ENCODE measurements at places on chromosomes 3 and 15.

DNA sequence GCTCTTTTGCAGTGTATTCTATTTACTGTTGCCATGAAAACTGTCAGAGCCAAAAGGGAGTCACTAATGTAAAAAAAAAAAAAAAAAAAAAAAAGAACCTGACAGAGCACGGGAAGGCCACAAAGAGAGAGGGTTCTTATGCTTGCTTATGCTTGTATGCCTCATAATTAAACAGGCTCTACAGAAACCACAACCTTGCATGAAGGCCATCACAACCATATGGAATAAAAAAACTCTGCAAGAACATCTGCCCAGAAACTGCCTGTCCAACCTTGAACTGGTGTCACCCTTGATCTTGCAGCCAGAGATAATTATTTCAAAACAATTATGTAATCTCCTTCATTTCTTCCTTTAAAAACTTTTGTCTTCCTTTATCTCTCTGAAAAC lies 50.1 kb downstream of the CFAP20DC start:
- no peak for DNase-seq

DNA sequence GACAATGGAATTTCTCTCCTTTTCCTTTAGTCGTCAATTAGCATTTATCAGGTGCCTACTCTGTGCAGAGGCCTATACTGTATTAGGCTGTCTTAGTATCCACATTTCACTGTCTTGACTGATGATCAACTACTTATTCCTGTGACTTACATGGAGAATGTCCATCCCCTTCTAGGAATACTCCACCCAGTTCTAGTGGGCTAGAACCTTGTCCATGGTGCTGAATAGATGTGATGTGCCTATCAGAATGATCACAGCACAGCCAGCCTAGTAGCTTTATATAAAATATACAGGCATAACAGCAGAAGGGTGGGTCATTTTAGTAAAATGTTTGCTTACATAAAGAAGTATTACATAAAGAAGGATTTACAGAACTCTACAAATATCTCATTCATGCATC lies 621.4 kb downstream of the PDCD6IP start:
- DNase-seq: no peak

DNA sequence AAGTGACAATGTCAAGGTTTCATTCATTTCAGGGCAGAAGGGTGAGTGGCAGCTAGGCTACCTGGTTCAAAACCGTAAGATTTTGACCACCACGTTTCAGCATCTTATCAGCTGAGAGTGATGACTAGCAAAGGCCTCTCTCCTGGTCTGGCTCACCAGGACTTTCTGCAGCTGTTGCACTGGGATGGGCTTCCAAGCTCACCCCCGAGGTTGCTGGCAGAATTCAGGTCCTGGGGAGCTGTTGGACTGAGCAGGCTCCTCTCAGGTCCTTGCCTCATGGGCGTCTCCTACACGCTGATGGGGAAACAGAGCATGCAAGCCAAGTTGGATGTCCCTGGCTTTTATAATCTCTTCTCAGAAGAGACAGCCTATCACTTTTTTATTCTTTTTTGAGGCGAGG lies 88.8 kb upstream of the RNU6-1 start:
- no peak for DNase-seq

DNA sequence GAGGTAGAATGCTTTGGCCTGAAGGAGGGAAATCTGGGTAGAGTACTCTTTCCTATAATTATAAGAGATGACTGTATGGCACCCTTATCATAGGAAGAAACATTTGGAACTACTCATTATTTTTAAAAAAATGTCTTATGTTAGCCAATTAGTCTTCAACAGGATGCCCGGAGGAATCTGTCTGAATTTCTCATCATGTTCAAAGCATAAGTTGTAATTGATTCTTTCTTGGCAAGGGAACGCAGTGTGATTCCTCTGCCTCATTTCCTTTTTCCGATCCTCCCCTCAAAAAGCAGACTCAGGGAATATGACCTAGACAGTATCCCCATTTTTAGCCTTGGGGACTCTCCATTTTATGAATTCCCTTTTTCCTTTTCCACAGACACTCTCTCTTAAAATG lies 165.1 kb downstream of the IL5RA start:
- DNase-seq: no peak

DNA sequence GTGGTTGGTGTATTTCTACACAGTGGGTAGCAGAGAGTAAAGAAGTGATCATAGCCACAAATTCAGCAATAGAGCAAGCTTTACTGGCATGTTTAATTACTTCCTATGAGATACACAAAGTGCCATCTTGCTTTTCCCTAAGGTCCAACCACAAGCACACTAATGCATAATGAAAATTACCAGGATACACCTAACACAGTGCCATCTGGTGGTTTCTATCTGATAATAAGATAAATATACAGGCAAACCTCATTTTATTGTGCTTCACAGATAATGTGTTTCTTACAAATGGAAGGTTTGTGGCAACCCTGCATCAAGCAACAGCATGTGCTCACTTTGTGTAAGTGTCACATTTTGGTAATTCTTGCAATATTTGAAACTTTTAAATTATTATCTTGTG lies 223.0 kb downstream of the NSUN3 start:
- no peak for DNase-seq

- DNase-seq: no peak
Observed at GRCh38 chr3:77028005-77028404, 11.9 kb upstream of the ROBO2 start.

DNA sequence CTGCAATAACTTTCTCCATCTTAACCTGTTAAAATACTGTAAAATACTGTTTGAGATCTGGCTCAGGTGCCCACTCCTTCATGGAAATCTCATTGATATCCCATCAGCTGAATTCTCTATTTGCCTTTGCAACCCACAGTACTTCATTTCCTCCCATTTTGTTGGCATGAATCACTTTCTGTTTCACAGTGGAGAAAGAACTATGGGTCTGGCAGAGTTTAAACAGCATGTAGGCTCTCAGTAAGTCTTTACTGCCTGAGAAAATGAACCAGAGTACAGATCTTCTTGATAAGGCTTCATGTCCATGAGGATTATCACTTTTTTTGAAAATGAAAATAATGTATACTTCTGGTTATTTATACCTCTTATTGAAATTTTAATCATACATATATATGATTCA lies 245.9 kb downstream of the NAALADL2 start:
- DNase-seq: no peak

GRCh38 chr3:180633722-180634121 lies 31.8 kb downstream of the TTC14 start:
- no peak for DNase-seq

DNA sequence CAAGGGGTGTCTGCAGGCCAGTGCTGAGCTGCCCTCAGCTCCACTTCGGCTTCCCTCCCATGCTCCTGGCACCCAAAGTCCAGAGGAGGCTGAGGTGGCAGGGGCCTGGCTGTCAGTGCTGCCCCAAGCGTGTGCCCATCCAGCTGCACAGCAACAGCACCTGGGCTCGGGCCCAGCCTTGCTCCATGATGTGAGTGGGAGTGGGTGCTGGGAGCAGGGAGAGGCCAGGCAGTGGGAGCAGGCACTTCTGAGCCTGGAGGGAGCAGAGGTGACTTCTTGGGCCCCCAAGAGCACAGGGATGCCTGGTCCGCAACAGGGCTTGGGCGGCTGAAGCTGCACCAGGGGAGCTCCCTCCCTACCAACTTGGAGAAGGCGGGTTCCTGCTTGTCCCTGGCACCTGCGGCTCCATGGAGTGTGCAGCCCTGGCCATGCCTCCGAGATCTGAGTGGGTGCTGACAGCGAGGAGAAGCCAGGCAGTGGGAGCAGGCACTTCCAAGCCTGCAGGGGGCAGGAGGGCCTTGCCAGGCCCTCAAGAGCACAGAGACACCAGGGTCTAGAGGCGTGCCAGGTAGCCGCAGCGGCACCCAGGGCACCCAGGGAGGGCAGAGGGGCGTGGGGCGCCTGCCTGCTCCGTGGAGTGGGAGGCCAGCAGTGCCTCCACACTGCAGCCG lies 366.7 kb upstream of the SGO1 start:
- DNase-seq: no peak

GRCh38 chr15:58475573-58476524 lies 44.1 kb downstream of the LIPC start:
- DNase-seq: no peak

Measured in bone marrow (tissue), 2 donors.